ENCODE measurements at places on chromosomes 5 and 9.

GRCh38 chr5:115324021-115324420 lies 27.6 kb upstream of the CCDC112 start:
- DNase-seq: no peak

GRCh38 chr5:57780306-57780960 lies 297.8 kb upstream of the ACTBL2 start:
- DNase-seq: no peak

DNA sequence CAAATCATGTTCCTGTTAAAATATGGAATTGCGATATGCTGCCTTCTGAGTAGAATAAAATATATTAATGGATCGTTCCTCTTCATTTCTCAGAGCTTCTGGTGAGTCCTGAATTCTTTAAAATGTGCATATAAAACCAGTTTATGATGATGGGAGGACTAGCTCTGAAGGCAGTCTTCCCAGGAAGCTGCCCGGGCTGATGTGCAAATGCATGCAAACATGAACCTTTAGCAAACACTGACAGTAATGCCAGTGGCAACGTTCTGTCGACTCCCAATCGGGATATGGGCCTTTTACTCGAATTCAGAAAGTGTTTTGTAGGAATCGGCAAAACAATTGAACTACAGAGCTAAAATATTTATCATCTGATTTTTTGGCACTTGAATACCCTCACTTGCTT lies 93.6 kb downstream of the TLE4 start:
- no peak for DNase-seq

DNA sequence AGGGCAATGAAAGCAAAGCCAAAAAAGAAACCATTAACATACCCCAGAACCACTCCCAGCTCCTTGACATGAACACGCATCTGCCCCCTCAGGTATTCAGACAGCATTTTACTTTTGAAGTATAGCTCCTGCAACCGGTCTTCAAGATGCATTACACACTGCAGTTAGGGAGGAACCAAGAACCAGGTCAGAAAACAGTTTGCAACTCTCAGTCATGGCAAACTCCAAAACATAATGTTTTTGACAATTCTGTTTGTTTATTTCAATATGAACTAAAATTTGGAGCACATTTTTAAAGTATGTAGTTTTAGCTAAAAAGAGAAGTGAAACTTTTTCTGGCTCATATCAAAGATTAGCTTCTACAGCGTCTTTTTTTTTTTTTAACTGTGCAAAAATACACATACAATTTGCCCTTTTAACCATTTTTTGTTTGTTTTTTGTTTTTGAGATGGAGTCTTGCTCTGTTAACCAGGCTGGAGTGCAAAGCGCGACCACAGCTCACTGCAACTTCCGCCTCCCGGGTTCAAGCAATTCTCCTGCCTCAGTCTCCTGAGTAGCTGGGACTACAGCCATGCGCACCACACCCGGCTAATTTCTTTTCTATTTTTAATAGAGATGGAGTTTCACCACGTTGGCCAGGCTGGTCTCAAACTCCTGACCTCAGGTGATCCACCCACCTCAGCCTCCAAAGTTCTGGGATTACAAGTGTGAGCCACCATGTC lies 12.2 kb upstream of the RAPGEF6 start:
- DNase-seq: no peak

DNA sequence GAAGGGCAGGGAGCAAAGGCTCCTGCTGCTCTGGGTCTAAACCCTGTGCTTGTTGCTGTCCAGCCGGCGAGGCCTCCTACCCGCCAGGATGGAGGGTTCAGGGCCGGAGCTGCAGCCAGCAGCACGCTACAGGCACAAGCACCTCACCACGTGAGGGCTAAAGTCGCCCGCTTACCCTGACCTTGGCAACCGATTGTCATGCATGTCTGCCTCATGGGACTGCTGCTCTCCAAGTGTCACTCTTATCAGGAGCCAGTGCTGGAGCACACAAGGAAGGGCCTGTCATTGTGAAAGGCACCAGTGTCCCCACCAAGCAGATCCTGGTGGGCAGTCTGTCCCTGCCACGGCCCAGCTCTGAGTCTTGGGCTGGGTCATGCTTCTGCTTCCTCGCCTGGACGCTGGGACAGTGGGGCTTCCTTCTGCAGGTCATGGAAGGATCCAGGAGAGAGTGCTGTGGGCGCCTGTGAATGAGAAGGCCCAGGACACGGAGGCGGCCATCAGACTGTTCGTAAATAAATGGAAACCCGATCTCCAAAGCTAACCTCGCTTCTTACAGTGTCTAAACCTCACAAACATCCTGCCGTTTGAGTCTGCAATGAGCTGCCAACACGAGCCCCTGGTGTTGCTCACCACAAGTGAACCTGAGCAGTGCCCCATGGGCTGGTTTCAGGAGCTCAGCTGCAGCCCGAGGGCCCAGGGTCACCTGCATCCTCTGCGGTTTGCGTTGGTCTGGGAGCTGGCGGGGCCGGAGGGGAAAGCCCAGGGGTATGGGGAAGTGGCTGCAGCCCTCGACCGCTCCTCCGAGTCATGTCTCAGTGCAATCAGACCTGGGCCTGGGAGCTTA lies 58.2 kb upstream of the RXRA start:
- no peak for DNase-seq
